NCI-H524 treated with DMSO at 0.1 percent for 48 hours (cell line): ENCODE measurements at places on chromosomes 1 and 21.

GRCh38 chr1:21903638-21904453 lies 33.3 kb downstream of the HSPG2 start:
- no peak for DNase-seq

- no peak for DNase-seq
Measured at GRCh38 chr1:31936278-31936980, 1.7 kb downstream of the PTP4A2 start.

DNA sequence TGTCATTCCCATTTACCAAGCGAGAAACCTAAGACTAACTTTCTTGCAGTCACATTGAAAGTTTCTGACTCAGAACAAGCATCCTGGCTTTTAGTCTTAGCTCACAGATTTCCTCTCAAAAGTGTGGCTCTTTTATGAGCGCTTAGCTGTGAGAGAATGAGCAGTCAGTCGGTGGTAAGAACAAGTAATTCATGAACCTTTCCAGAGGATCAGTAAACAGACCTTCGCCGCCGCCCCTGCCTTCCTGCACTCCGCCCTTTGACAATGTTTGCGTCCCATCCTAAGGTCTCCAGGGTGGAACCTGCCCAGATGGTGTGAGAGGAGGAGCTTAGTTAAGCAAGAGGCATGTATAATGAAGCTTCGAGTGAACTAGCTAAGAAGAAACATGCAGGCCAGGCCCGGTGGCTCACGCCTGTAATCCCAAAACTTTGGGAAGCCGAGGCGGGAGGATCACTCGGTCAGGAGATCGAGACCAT lies 142.4 kb downstream of the GLUL start:
- DNase-seq, result no peak

DNA sequence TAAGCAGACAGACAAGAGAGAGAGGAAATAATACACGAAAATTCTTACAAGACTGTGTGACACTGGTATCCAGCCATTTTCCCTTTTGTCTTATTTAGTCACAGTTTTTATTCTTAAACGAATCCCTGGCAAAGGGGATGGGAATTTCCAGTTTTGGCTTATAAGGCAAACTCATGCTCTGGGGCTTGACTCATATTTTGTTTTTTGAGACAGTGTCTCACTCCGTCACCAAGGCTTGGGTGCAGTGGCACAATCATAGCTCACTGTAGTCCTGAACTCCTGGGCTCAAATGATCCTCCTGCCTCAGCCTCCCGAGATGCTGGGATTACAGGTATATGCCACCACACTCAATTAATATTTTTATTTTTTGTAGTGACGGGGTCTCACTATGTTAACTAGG lies 31.9 kb downstream of the PTGER3 start:
- DNase-seq, result no peak

- no peak for DNase-seq
Measured at GRCh38 chr1:231814521-231814920, 187.9 kb downstream of the DISC1 start.

- no peak for DNase-seq
Measured at GRCh38 chr1:3237994-3238702, 169.1 kb downstream of the PRDM16 start.

DNA sequence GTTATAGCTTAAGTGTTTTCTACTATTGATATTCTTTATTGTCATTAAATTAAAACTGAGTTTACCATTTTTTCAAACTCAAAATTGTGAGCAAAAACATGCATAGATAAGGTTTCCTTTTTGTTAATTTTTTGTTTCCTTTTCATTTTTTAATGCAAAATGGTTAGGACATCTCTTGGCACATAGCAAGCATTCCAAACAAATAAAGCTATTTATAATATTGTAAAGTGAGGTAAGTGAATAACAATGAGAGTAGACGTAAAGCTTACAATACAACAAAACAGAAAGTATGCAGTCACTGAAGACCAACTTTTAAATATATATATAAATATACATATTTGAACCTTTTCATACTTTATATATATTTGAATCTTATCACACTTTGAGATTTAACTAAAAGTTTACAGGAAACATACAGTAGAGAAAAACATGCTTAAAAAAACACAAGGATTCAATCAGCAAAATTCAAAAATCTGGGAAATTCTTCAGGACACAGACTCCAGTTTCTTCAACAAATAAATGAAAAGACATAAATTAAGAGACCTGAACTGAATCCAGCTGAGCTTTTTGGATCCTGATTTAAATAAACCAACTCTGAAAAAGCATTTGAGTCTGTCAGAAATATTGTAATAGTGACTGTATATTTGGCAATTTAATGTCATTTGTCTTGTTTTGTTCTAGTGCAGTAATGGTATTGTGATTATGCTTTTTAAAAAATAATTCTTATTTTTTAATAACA lies 67.5 kb upstream of the SAMSN1 start:
- no peak for DNase-seq

DNA sequence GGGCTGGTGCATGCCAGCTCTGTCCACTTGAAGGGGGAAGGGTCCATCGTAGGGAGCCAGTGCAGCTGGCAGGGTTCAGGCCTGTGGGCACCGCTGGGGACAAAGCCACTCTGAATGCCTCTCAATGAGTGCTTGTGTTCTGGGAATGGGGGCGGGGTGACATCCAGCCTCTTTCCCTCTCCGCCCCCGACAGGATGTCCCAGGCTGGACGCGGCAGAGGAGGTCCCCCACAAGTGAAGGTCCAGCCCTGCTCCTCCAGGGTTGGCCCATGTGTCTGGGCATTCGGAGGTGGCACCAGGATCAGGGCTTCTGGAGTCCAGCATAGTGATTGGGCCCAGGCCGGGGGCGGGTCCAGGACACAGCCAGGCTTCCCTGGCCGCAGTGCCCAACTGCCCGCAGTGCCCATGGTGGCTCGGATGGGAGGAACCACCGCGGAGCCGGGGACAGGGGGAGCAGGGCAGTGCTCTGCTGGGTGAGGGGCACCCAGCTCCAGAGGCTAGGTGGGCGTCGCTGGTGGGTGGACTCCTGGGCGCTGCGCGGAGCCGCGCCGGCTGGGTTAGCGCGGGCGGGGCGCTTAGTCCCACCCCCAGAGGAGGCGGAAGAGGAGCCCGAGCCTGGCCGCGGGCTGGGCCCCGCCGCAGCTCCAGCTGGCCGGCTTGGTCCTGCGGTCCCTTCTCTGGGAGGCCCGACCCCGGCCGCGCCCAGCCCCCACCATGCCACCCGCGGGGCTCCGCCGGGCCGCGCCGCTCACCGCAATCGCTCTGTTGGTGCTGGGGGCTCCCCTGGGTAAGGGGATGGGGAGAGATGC lies at the start of gene SHISA4:
Gene SHISA4 (plus strand): TSS at position 617 of the 808 bp plus-strand sequence. CDS start 97 bp downstream, at position 714.
- DNase-seq, result no peak

GRCh38 chr1:6464514-6464836 lies 1.5 kb downstream of the TNFRSF25 start:
- DNase-seq, result no peak

GRCh38 chr1:57996400-57996799 lies 550.1 kb downstream of the OMA1 start:
- DNase-seq, result no peak

DNA sequence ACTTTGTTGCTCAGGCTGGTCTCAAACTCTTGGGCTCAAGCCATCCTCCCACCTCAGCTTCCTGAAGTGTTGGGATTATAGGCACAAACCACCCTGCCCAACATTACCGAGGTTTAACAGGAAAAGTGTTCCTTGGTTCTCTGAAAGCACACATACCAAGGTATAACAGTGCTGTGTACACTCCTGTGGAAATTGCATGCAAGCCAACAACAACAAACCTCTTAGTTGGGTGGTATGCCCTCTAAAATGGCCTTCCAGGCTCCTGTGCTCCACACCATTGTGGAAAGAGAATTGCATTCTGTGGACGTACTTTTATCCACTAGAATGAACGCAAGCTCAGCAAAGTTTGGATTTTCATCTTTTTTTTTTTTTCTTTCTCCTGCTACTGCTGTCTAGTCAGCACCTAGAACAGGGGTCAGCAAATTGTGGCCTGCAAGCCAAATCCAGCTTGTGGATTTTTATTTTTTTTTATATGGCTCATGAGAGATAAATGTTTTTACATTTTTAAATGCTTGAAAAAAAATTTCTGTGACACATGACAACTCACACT lies 192.2 kb upstream of the TNR start:
- DNase-seq, result no peak

DNA sequence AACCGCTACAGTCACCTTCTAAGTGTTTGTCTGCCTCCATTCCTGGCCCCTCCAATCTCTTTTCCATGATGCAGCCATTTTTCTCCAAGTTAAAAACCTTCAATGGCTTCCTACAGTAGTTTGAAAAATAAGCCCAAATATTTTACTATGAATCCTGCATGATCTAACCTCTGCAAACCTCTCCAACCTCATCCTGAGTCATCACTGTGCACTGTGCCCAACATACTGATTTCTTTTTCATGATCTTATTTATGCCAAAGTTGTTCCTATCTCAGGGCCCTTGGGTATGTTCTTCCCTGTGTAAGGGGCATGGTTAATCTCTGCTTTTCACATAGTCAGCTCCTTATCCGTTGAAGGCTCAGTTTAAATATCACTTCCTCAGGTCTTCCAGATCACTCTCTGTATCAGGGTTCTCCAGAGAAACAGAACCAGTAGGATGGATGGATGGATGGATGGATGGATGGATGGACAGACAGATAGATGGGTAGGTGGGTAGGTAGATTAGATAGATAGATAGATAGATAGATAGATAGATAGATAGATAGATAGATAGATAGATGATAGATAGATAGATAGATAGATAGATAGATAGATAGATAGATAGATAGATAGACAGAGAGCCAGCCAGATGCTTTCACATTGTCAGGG lies 18.1 kb upstream of the PTPN14 start:
- DNase-seq, result no peak

DNA sequence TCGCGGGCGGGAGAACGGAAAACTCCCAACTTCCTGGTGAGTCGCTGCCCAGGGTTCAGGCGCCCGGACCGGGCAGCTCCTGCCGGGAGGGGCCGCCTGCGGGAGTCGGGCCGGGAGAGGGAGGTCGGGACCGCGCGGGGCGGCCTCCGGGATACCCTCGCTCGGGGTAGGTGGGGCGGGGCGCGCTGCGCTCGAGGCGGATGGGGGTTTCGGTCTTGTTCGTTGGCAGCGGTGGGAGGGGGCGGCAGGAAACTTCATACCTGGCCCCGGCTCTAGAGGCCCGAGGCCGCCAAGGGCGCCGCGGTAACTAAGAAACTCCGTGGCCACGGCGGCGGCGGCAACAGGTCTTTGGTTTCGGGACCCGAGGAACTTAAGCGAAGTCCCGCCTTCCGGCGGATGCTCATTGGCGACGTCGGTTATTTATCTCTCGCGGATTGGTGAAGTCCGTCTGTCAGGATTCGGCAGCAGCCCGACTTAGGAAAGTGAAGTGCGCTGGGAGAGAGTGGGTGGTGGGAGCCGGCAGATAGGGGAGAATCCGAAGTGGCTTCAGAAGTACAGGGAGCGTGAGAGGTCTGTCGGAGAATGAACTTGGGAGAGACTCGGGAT lies 546 bp downstream of the NEK7 start:
- peak; percentile 81 for DNase-seq

- DNase-seq, result no peak
Measured at GRCh38 chr1:168092566-168093355, 44.0 kb downstream of the GPR161 start.

GRCh38 chr1:228172591-228173527 lies 7.3 kb downstream of the IBA57 start:
- no peak for DNase-seq

GRCh38 chr1:16189921-16190621 lies 22.4 kb downstream of the ARHGEF19 start:
- DNase-seq, result no peak

DNA sequence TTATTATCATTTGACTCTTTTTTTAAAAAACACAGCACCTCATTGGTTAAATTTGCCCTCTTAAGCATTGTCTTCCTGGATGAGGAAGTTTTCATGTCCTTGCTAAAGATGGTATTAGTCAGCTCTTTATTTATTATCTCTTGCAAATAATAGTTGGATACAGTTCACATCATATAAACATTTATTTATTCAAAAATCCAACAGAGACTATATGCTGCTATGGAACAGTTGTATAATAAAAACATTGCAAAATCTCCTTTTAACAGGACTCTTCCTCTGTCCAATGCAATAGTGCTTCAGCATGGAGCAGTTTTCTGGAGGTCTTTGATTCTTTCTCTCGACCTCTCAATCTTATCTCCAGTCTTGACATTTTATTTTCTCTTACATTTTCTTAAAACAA lies 49.5 kb upstream of the VCAM1 start:
- DNase-seq, result no peak

DNA sequence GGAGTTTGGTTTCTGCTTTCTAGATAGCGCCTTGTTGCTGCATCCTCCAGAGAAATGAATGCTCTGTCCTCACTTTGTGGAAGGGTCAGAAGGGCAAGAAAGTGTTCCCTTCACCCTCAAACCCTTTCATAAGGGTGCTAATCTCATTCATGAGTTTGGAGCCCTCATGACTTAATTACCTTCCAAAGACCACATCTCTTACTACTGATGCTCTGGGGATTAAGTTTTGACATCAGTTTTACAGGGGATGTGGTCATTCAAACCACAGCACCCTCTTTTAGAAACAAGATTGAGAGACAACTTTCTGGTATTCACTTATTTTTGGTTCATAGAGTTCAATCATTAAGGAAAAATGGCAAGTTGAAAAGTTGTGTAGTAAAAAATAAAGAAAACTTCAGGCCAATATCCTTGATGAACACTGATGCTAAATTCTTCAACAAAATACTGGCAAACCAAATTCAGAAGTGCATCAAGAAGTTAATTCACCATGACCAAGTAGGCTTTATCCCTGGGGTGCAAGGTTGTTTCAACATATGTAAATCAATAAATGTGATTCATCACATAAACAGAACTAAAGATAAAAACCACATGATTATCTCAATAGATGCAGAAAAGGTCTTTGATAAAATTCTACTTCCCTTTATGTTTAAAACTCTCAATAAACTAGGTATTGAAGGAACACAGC lies 442.1 kb downstream of the PTBP2 start:
- DNase-seq, result no peak

DNA sequence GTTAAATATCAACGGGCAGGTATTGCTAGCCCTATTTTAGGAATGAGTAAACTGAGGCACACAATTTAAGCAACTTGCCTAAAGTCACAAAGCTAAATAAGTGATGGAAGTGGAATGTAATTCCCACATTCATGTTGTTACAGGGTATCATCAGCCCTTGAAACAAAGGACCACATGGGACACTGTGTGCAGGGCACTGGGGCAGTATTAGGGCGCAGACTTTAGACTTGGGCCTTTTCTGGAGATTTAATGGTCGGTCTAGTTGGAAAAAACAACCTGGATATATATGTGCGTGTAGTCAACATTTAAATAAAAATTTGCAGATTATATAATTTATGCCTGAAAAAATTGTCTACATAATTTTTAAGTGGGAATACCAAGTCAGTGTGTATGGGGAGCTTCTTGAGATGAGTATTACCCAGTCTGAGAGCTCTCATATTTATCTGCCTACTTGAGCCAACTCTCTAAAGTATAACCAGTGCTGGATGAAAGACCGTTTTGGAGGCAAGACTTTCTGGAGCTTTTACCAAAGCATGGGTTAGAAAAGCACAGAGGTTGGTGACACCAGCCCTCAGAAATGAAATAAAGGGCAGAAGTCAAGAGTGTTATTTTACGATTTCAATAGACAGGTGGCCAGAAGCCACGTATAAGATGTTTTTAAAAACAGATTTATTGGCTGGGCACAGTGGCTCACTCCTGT lies 1.6 kb downstream of the KDM1A start:
- DNase-seq, result peak; percentile 14
